ENCODE measurements at places on chromosomes 11 and 22.

- DNase-seq: no peak
These were observed 526.0 kb downstream of the ETS1 start for GRCh38 chr11:128061281-128061871.

GRCh38 chr11:86483940-86484794, 109.5 kb downstream of the CCDC81 start:
- DNase-seq: no peak

- no peak for DNase-seq
These were observed 148.2 kb downstream of the PARVA start for GRCh38 chr11:12525466-12526055.

GRCh38 chr22:39814899-39815298, 78.7 kb downstream of the ENTHD1 start:
- no peak for DNase-seq

DNA sequence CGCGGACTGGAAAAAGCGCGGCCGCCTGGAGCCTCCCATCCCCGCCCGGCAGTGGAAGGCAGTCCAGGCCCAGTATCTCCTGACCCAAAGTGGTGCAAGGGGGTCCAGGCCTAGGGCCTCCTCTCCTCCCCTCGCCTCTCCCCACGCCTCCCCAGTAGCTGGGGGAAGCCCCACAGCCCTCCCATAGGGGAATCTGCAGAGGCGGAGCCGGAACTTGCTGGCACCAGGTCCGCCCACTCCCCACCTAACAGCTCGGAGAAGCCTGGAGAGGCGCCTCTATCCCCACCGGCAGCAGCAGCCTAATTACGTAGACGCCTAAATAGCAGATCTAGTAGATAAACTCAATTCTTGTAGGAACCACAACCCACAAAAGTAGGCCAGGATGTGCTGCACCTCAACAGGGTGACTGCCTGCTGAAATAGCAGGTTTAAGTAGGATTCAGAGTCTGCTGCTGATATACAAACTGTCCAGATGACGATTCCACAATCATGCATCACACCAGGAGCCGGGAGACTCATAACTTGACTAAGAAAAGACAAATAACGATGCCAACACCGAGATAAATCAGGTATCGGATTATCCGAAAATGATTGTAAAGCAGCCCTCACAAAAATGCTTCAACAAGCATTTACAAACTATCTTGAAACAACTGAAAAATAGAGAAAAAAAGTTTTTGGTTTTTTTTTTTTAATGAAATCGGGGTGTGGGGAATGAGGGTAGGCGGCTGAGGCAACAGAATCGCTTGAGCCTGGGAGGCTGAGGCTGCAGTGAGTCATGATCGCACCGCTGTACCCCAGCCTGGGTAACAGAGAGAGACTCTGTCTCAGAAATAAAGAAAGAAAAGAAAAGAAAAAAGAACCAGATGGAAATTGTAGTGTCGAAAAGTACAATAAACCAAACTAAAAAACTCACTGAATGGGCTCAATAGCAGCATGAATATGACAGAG, 11.4 kb upstream of the BRD1 start:
- no peak for DNase-seq

DNA sequence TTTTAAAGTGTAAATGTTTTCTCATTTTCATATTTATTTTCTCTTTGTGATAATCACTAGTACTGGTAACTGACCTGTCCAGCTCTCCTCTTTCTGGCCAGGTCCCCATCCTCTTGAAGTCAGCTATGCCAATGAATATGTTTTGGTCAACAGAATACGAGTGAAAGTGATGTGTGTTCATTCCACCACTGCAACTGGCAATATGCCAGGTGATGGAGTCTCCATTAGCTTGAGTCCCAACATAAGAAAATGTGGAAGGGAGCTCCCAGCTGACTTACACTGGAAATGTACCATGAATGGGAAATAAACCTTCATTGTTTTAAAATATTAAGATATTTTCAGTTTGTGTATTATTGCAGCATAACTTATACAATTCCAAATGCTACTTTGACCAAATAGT, 75.8 kb downstream of the CCDC34 start:
- no peak for DNase-seq

DNA sequence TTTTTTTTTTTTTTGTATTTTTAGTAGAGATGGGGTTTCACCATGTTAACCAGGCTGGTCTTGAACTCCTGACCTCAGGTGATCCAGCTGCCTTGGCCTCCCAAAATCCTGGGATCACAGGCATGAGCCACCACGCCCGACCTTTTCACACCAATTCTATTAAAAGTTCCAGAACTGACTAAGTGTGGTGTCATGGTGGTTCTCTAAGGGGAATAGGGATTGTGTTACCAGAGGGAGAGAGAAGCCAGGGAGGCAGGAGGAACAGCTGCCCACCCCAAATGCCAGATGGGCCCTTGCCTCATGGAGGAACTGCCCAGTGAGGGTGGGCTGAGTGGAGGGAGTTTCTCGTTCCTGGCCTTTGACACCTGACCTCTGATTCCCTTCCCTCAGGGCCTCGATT, 5.9 kb downstream of the RPS6KA4 start:
- DNase-seq: no peak

- peak; percentile 86 for DNase-seq
These were observed 22.0 kb downstream of the ST14 start for GRCh38 chr11:130181295-130182272.

GRCh38 chr11:45444796-45445195, 158.7 kb upstream of the SYT13 start:
- no peak for DNase-seq

DNA sequence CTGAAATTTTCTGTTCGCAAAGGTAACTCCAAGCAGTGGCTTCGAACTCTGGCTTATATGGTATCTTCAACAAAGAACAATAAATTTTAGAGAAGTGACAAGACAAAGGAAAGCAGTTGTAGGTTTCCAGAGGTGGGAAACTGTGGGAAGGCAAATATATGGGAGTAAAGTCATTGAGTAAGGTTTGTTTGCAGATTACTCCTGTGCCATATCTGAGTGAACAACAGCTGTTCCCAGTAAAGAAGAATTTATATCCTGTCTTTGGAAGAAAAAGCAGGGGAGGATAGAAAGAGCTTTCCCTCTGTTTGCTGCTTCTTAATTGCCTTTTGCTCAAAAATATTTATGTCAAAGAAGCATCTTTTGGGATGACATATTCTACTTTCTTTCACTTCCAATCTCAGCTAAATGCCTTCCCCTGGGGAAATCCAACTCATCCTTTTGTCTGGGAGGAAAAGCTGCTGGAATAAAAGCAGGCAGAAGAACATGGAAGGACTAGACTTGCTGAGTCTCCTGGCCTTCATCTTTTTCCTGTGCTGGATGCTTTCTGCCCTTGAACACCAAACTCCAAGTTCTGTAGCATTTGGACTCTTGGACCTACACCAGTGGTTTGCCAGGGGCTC, 10.4 kb upstream of the RCN1 start:
- DNase-seq: no peak

DNA sequence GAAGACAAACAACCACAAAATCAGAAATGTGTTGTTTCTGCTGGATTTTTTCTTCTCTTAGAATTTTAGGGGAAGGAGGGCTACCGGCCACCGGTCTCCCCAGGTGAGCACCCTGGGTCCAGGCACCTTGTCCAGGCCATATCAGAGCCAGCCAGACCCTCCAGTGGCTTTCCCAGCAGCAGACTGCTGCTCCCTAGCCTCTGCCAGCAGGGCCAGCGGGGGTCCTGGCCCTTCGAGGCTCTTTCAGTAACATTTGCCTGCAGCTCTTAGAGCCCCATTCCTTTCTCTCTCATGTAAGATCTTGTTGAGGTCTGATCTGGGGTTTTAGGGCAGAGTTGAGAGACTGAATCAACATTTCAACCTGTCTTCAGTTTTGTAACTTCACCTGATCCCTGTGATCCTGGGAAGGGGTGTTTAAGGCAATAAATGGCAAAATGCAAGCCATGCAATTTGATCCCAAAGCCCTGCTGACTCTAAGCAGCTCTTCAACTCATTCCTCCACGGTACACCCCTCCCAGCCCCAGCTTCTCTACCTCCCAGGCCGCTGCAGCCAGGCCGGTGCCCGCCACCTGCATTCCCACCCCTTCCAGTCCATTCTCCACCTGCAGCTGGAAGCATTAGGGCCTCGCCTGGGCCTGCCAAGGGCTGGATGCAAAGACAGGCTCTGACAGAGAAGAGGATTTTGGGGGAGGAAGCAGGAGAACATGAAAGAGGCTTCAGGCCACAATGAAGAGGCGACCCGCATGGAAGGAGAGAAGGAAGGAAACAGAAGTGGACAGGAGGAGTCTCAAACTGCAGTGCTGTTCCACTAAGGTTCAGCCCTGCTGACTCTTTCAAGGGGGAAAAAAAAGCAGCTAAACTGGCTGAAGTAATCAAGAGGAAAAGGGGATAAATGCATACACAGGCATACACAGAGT, 113.0 kb upstream of the FGF3 start:
- DNase-seq: no peak

GRCh38 chr11:95984072-95984471, 60.2 kb upstream of the MTMR2 start:
- no peak for DNase-seq

DNA sequence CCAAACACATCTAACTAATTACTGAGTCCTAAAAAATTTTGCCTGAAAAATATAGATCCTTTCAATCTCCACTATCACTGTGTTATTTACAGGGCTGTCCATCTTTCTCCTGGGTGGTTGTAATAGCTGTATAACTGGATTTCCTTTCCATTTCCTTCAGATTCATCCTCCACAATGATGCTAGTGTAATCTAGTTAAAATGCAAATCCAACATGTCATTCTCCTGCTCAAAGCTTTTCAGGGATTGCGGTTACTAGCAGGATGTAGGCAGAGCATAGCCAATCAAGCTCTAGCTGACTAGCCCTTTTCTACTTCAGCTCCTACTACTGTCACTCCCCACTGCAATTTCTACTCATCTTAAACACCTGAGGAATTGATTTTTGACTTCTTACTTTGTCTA, 283.0 kb downstream of the RAB38 start:
- no peak for DNase-seq

GRCh38 chr11:41177791-41178190, 281.7 kb downstream of the LRRC4C start:
- no peak for DNase-seq

- no peak for DNase-seq
These were observed 381.3 kb upstream of the ANO5 start for GRCh38 chr11:21811572-21811971.

GRCh38 chr11:117796456-117796871, 552 bp downstream of the DSCAML1 start:
- no peak for DNase-seq

DNA sequence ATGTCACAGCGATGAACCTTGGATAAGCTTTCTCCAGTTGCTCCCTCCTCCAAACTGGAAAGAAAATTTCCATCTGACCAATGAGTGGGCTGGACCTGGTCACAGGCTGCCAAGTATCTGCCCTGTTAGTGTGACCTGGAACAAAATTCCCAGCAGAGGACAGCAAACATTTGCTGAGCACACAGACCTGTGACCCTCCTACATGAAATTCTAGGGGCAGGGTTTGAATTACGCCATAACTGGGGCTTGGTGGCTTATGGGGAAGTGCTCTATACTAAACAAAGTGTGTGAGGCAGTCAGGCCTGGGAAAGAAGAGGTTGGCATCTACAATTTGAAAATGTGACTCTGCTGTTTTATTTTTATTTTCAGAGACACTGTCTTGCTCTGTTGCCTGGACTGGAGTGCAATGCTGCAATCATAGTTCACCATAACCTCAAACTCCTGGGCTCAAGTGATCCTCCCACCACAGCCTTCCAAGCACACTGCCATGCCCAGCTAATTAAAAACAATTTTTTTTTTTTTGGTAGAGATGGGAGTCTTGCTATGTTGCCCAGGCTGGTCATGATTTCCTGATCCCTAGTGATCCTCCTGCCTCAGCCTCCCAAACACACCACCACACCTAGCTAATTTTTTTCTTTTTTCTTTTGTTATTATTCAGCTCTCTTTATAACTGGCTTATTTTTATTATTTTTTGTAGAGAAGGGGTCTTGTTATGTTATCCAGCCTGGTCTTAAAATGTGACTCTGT, 13.6 kb upstream of the XBP1 start:
- DNase-seq: no peak
